ENCODE measurements at places on chromosomes 11 and 22. TPM values are rescaled to one million over a fixed set of nuclear protein-coding genes. Genes with fewer than 3 reads are reported as not detected.

The UBE2L6 gene
- 122 TPM for total RNA-seq

The PATE4 gene
- total RNA-seq: not detected

The MGAT3 gene
- total RNA-seq: 2.8 TPM

The SHANK3 gene
- 0.66 TPM for total RNA-seq

The OR4A16 gene
- not detected for total RNA-seq

The OR51B4 gene
- total RNA-seq: not detected

The DYNC2H1 gene
- total RNA-seq: 2.6 TPM

The OR52H1 gene
- total RNA-seq: 0.23 TPM

The CD3E gene
- total RNA-seq: 371 TPM

The OR10D3 gene
- total RNA-seq: not detected

- no peak for DNase-seq
These were observed 4.0 kb downstream of the BSX start for GRCh38 chr11:122977470-122978298.

DNA sequence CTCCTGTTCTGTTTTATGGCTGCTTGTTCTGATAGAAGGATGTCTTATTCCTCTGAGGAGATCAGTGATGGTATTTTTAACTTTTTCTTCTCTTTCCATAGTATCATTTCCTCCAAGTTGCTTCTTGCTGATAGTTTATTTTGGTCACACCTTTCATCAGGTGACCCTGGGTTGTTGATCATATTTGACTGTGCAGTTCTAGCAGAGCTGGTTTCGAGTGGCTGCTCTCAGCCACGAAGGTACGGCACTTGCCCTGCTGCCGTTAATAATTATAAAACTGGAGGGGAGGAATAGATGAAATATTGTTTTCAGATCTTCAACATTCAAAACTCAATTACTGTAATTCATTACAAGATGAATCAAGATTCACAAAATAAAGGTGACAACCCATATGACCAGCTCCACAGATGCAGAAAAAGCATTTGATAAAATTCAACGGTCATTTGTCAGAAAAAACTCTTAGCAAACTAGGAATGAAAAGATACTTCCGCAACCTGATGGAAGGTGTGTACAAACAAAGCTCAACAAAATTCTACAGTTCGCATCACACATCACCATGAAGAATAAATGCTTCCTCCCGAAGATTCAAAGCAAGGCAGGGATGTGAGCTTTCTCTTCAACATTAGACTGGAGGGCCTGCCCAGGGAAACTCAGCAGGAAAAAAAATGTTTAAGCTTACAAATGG is 59.2 kb upstream of the RTL6 start:
- no peak for DNase-seq

DNA sequence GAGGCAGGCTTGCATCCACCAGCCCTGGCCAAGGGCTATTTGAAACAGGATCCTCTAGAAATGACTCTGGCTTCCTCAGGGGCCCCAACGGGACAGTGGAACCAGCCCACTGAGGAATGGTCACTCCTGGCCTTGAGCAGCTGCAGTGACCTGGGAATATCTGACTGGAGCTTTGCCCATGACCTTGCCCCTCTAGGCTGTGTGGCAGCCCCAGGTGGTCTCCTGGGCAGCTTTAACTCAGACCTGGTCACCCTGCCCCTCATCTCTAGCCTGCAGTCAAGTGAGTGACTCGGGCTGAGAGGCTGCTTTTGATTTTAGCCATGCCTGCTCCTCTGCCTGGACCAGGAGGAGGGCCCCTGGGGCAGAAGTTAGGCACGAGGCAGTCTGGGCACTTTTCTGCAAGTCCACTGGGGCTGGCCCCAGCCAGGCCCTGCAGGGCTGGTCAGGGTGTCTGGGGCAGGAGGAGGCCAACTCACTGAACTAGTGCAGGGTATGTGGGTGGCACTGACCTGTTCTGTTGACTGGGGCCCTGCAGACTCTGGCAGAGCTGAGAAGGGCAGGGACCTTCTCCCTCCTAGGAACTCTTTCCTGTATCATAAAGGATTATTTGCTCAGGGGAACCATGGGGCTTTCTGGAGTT is 13.3 kb downstream of the IL10RA start:
- DNase-seq: no peak

GRCh38 chr11:44082645-44083044 is 12.8 kb upstream of the EXT2 start:
- no peak for DNase-seq

GRCh38 chr22:49327411-49328117 is 500.1 kb downstream of the BRD1 start:
- no peak for DNase-seq

GRCh38 chr22:32063701-32064100 is 20.6 kb downstream of the SLC5A1 start:
- no peak for DNase-seq

DNA sequence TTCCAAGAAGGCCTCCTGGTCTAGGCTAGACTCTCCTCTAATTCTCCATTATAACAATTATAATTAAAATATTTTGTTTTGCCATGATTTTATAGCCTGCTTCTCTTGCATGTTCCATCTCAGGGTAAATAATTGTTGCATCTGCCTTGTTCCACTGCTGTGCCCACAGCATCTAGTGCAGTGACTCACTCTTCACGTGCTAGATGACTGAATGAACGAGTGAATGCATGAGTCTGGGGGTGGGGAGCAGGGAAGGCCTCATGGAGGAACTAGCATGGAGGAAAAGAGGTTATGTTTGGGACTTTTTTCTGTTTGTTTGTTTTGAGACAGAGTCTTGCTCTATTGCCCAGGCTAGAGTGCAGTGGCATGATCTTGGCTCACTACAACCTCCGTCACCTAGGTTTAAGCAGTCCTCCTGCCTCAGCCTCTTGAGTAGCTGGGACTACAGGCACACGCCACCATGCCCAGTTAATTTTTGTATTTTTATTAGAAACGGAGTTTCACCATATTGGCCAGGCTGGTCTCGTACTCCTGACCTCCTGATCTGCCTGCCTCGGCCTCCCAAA is 5.2 kb upstream of the OAF start:
- DNase-seq: no peak

DNA sequence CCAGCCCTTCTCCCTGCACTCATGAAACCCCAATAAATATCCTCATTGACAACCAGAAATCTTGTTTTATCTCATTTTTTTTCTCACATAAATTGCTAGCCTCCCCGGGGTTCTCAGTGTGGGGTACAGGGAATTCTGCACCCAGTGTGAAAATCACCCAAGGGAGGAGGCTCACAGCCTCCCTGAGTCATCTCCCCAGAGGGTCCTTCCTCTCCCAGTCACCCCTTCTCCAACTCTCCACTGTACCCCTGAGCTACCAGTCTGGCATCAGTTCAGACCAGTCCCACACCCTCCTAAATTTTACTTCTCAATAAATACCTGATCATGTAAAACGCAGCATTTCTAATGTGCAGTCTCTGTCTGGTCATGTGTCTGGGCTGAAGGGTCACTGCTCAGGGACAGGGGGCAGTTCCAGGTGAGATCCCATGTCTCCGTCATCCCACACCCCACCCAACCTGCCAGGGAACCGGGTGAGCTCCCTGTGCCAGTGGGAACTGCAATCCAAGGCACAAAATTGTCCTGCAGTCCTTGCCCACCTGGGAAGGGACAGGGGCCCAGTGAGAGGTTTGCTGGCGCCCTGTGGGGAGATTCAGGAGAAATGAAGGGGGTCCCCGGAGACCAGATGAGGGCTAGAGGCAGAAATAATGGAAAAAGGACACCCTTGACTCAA is 8.3 kb downstream of the IGLL5 start:
- DNase-seq: no peak

DNA sequence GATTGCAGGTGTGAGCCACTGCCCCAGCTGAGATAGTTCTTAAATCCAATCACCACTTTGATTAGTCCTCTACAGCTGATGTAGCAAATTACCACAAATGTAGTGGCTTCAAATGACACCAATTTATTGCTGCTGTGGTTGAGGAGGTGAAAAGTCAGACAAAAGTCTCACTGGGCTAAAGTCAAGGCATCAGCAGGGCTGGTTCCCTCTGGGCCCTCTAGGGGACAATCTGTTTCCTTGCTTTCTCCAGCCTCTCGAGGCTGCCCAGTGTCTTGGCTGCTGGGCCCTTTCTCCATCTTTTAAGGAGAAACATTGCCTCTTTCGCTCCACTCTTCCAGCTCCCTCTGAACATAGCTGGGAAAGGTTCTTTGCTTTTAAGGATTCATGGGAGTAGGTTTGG is 50.5 kb upstream of the SHANK2 start:
- no peak for DNase-seq

DNA sequence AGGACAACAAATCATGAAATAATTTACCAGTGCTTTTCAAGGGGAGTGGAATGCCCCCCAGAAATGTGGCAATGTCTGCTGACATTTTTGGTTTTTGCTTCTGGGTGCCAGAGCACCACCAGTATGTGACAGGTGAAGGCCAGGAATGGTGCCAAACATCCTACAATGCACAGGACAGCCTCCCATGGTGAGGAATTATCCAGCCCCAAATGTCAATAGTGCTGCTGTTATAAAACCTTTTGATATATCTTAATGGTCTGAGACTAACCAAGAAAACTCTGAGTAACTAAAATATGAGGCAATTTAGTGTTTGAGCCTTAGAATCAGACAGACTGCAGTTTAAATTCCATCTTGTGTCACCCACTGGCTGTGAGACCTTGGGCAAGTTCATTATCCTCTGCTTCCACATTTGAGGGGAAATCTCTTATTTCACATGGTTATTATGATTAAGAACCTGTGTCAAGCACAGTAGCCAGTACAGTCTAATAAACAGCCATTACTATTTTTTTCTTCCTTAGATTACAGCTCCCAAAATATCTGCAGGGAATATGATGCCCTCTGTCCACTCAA is 69.5 kb downstream of the AMBRA1 start:
- DNase-seq: no peak

DNA sequence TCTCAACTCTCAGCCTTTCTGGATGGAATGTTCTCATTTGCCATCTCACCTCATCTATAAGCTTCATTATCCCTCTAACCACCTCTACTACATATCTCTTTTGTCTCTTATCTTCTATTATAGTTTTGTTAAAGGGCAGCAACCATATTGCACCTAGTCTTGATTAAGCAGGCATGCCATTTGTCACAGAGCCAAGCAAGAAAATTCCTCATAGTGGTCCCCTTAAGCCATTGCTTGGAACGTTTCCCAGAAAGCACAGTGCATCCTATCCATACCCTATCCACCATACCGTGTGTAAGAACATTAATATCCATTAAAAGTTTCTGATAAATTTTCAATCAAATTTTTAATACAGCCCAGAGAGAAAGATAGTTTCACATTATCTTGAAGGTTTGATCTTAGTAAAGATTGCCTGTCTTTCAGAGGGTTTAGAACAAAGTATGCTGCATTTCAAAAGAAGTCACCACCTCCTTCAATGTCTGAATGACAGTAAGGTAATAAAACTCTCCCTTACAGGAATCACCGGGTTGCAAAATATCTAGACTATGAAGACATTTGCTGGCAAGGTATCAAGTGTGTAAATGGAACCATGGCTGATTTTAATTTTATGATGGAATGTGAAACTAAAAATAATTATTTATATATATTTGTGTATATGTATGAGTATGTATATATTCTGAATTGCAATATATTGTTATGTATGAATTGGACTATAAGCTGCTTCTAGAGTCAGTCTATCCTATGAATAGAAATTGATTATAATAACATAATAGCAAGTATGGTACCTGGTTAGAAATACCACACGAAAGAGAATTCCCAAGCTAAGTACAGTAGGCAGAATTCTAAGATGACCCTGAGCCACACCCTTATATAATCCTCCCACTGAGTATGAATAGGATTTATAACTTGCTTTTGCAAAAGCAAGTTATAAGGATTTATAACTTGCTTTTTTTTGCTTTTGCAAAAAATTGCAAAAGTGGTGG is 1296.3 kb downstream of the LRRC4C start:
- DNase-seq: no peak

- DNase-seq: no peak
These were observed 74.7 kb downstream of the CHST1 start for GRCh38 chr11:45590743-45591142.

DNA sequence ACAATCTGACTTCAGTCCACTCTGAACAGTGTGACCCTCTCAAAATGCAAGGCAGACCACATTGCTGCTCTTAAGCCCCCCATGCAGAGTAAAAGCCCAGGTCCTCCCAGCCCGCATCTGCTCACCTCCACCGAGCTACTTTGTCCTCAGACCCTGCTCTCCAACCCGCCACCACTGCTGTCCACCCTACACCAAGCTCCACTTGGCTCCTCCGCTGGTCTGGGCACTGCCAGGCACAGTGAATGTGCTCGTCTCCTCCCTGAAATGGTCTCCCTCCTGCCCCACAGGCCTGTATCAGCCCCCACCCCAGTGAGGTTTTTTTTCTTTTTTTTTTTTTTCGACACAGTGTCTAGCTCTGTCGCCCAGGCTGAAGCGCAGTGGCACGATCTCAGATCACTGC is 67.4 kb upstream of the ARFGAP3 start:
- no peak for DNase-seq

DNA sequence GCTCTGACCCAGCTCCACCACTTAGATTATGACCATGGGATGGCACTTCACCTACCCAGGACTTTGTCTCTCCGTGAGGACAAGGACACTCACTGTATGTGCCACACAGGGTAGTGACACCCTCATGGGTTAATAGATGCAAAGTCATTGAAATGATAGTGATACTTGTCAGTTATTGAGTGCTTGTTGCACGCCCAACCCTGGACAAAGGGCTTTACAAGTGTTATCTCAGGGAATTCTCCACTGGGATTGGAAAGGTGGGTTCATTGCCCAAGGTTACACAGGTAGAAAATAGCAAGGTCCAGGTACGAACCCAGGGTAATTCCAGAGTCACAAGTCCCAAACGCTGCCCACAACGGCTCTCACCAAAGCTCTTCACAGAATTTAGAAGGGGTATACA is 158.2 kb downstream of the TRIM29 start:
- DNase-seq: no peak

- DNase-seq: no peak
These were observed 7.4 kb downstream of the MED17 start for GRCh38 chr11:93791493-93791892.

GRCh38 chr22:43266076-43266475 is 77.1 kb downstream of the SCUBE1 start:
- DNase-seq: no peak

DNA sequence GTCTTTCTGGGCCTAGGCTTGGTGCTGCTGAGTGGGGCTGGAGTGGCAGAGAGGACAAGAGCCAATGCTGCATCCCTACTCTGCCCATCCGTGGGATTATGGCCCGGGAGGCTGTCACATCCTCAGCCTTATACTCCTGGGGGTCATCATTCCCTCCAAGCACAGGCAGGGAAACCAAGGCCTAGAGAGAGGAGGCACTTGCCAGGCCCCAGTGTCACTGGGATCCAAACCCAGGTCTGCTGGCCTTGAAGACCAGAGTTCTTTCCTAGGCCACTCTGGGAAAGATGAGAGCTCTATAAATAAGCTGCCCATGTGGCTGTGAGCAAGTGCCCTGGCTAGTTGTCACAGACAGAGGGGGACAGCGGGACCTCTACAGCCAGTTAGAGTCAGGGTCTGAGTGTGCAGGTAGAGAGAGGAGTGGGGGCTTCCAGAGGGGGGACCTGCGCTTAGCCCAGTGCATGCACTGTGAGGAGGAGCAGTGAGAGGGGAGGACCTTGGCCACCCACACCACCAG is 4.8 kb downstream of the RELT start:
- DNase-seq: no peak

All from activated naive CD4-positive, alpha-beta T cell treated with anti-CD3 and anti-CD28 coated beads, Interleukin-2, amount 50 U/mL, for 72 hours (primary cell).